ENCODE measurements at places on chromosomes 4 and X. TPM values are rescaled to one million over a fixed set of nuclear protein-coding genes. Genes with fewer than 3 reads are reported as not detected.

GRCh38 chr4:121448231-121448630 is 67.4 kb upstream of the QRFPR start:
- DNase-seq = no peak
- no peaks in the 10 kb centered on the region for H3K4me1 ChIP-seq
- peaks cover 34% of the 10 kb centered on the region for H3K27me3 ChIP-seq
- H3K36me3 ChIP-seq = no peaks in the 10 kb centered on the region

DNA sequence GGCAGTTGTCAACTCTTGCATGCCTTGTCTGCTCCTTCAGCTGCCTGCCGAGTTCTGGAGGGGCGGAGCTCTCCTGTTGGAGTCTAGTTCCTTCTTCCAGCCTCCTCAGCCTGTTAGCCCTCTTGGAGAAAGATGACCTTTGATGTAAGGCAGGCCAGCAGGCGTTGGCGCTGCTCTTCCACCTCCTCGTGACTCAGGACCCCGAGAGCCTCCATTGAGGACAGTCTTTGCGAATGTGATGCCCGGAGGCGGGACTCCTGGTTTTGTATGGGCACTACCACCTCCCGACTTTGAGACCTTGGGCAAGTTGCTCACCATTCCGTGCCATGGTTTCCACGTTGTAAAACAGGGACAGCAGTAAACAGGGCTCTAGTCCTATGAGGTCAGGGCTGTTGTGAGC is 108.3 kb downstream of the TENM3 start:
- no peak overlapping the region for H3K4me3 ChIP-seq
- no peak overlapping the region for H3K27ac ChIP-seq
- no peaks in the 10 kb centered on the region for H3K36me3 ChIP-seq
- DNase-seq = no peak

DNA sequence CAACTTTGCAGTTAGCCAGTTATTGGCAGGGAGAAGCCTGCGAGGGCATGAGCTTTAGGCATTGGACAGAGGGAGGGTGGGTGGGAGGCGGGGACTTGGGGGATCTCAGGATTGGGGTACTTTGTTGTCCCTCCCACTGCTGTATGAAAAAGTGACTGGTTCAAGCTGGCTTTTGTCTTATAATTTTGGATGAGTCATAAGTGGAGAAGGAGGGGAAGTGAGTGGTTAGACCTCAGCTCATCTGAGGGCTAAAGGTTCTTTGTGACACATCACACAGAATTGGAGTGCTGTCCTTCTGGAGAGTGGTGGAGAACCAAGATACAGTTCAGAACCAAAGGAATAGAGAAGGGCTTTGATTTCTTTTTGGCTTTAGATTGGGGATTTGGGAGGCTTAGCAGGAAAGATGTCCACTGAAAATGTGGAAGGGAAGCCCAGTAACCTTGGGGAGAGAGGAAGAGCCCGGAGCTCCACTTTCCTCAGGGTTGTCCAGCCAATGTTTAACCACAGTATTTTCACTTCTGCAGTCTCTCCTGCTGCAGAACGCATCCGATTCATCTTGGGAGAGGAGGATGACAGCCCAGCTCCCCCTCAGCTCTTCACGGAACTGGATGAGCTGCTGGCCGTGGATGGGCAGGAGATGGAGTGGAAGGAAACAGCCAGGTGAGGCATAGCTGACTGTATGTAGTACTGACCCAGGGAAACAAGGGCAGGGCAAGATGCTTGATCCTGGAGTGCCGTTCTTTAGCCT is at the start of gene SLC4A4:
SLC4A4 (plus strand) TSS at position 175 of the 748 bp plus-strand sequence.
- peak; percentile 63 for DNase-seq
- H3K27me3 ChIP-seq = peaks cover 3% of the 10 kb centered on the region
- no peak within 1 kb of the TSS for H3K4me3 ChIP-seq
- H3K36me3 ChIP-seq = peaks cover 3% of the 10 kb centered on the region

DNA sequence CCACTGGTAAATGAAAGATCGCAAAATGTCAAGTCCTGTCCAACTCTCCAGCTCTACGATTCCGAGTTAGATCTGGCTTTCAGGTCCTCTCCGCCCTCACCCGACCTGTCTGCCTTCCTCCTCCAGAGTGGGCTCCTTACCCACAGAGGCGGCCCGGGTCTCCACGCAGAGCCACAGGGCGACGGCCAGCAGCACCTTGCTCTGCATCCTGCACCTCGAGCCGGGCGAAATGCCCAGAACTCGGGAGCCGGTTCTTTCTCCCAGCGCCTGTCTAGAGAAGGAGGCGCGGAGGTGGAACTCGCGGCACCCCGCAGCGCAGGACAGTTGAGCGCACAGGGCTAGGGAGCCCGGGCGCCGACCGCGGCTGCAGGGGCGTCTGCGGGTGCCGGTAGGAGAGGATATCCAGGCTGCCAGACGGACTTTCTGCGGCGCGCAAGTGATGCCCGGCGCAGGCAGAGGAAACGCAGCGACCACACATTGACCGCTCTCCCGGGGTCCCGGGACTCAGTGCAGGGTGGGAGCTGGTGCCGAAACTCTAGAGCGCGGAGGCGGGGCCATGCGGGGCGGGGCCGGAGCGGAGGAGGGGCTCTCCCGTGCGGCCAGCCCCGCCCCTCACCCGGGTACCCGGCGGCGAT is at the start of gene KDR:
KDR (minus strand) TSS at position 509 of the 635 bp plus-strand sequence; CDS start at position 207, 302 bp downstream.
- peaks cover 37% of the 10 kb centered on the region for H3K27me3 ChIP-seq
- no peaks in the 10 kb centered on the region for H3K36me3 ChIP-seq

- H3K27ac ChIP-seq = no peak overlapping the region
- peaks cover 37% of the 10 kb centered on the region for H3K27me3 ChIP-seq
- H3K4me1 ChIP-seq = peaks cover 11% of the 10 kb centered on the region
- DNase-seq = no peak
- H3K4me3 ChIP-seq = no peak overlapping the region
These were observed 36.1 kb downstream of the COQ2 start for GRCh38 chr4:83248486-83248885.

- no peaks in the 10 kb centered on the region for H3K36me3 ChIP-seq
- no peak overlapping the region for H3K27ac ChIP-seq
- no peak for DNase-seq
- no peaks in the 10 kb centered on the region for H3K27me3 ChIP-seq
- H3K4me1 ChIP-seq = no peaks in the 10 kb centered on the region
These were observed 228.9 kb upstream of the BOD1L1 start for GRCh38 chr4:13856387-13856786.

- DNase-seq = no peak
- no peaks in the 10 kb centered on the region for H3K4me1 ChIP-seq
- H3K36me3 ChIP-seq = no peaks in the 10 kb centered on the region
- no peaks in the 10 kb centered on the region for H3K27me3 ChIP-seq
These were observed 218.7 kb upstream of the JADE1 start for GRCh38 chr4:128590773-128591172.

GRCh38 chr4:30837861-30838260 is 117.7 kb downstream of the PCDH7 start:
- no peak for DNase-seq
- no peaks in the 10 kb centered on the region for H3K36me3 ChIP-seq
- no peaks in the 10 kb centered on the region for H3K27me3 ChIP-seq
- no peak overlapping the region for H3K4me3 ChIP-seq

DNA sequence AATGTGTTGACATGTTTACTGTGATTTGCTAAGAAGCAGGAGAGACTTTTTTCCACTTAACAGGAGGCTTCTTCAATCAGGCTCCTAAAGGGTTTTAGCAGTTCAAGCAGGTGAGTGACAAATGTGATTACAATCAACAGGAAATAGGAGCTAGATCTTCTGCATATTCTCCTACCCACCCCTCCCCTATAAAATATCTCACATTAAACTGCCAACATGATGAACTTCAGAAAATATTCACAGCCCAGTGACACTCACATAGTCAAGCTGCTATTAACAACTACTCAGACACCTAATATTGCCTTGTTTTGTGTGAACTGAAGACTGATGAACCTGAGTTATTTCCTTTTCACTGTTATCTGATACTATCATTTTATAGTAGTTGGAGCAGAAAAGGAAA is 55.9 kb upstream of the ANTXR2 start:
- H3K36me3 ChIP-seq = peaks cover 24% of the 10 kb centered on the region
- DNase-seq = no peak
- peaks cover 57% of the 10 kb centered on the region for H3K4me1 ChIP-seq
- H3K27ac ChIP-seq = peak overlapping the region; percentile 24
- H3K4me3 ChIP-seq = no peak overlapping the region

DNA sequence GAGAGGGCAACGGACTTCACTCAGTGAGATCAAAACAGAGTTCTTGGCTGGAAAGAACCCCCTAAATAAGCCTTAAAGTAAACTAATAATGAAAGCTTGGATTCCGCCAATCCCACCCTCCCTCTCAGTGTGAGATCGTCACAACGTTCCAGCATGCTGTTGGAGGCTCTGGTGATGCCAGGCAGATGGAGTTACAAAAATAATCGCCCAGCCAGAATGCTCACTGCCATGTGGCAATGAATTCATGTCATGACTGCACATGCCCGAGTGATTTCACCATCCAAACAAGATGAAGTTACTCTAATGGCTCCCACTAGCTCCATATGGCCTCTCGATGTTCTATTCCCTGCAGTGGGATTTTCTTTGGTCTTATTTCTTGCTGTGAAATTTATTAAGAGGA is 248.0 kb downstream of the SPATA18 start:
- H3K4me3 ChIP-seq = no peak overlapping the region
- no peaks in the 10 kb centered on the region for H3K27me3 ChIP-seq
- DNase-seq = no peak
- no peaks in the 10 kb centered on the region for H3K36me3 ChIP-seq

GRCh38 chr4:113645771-113646441 is 115.6 kb downstream of the CAMK2D start:
- H3K27ac ChIP-seq = no peak overlapping the region
- peaks cover 17% of the 10 kb centered on the region for H3K4me1 ChIP-seq
- no peak for DNase-seq
- H3K27me3 ChIP-seq = no peaks in the 10 kb centered on the region

DNA sequence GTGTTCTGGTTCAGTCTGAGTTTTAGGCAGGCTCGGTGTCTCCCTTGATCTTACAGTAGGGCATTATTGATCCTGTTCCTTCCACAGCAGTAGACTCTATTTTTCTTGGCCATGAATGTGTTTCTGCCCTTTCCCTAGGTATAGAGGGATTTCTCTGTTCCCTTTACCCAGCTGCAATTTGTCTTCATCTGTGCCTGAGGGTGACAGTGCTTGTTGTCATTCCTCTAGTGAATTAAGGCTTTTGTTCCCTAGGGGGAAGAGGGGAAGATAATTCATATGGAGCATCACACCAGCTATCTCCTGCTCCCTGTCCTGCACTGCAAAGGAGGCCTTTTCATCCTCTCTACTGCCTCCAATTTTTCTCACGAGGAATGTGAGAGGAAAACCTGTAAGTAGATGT is 39.7 kb upstream of the CXorf51A start:
- H3K4me1 ChIP-seq = no peaks in the 10 kb centered on the region
- H3K36me3 ChIP-seq = no peaks in the 10 kb centered on the region
- DNase-seq = no peak
- H3K4me3 ChIP-seq = no peak overlapping the region
- no peak overlapping the region for H3K27ac ChIP-seq
- H3K27me3 ChIP-seq = no peaks in the 10 kb centered on the region

GRCh38 chr4:1887052-1887451 is 15.9 kb downstream of the NSD2 start:
- H3K36me3 ChIP-seq = peaks cover 25% of the 10 kb centered on the region
- H3K4me1 ChIP-seq = peaks cover 37% of the 10 kb centered on the region
- no peak for DNase-seq
- H3K27me3 ChIP-seq = no peaks in the 10 kb centered on the region

- peak overlapping the region; percentile 96 for H3K27ac ChIP-seq
- H3K27me3 ChIP-seq = no peaks in the 10 kb centered on the region
- peaks cover 51% of the 10 kb centered on the region for H3K36me3 ChIP-seq
- peak overlapping the region; percentile 93 for H3K4me3 ChIP-seq
These were observed 2.5 kb downstream of the ARAP2 start for GRCh38 chr4:36241771-36242170.

GRCh38 chrX:39619182-39620009 is 478.4 kb downstream of the BCOR start:
- H3K27me3 ChIP-seq = no peaks in the 10 kb centered on the region
- H3K36me3 ChIP-seq = no peaks in the 10 kb centered on the region
- H3K4me1 ChIP-seq = peaks cover 1% of the 10 kb centered on the region
- no peak for DNase-seq

DNA sequence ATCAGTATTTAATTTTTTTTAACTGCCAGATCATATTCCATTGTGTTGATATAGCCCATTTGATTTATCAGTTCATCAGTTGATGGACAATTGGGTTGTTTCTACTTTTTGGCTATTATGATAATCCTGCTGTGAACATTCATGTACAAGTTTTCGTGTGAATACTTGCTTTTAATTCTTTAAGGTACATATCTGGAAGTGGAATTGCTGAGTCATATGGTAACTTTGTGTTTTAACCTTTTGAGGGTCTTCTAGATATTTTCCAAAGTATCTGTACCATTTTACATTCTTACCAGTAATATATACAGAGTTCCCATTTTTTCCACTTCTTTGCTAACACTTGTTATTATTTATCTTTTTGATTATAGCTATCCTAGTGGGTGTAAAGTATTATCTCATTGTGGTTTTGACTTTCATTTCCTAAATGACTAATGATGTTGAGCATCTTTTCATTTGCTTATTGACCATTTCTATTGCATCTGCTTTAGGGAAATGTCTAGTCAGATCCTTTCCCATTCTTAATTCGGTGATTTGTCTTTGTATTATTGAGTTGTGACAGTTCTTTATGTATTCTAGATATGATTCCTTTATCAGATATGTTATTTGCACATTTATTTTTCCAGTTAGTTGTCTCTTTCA is 75.2 kb upstream of the NUDT6 start:
- peaks cover 12% of the 10 kb centered on the region for H3K4me1 ChIP-seq
- peaks cover 22% of the 10 kb centered on the region for H3K36me3 ChIP-seq
- H3K27ac ChIP-seq = no peak overlapping the region
- H3K4me3 ChIP-seq = no peak overlapping the region
- no peaks in the 10 kb centered on the region for H3K27me3 ChIP-seq

GRCh38 chr4:24475756-24476155 is 108.6 kb downstream of the DHX15 start:
- no peak overlapping the region for H3K4me3 ChIP-seq
- H3K27me3 ChIP-seq = peaks cover 64% of the 10 kb centered on the region
- no peak for DNase-seq
- H3K4me1 ChIP-seq = peaks cover 15% of the 10 kb centered on the region

Gene PHKA1
- total RNA-seq = 1.1 TPM

Gene ASB5
- total RNA-seq = not detected

Gene TCEAL2
- total RNA-seq = not detected

Gene UGT8
- 0.29 TPM for total RNA-seq

Gene HSFX4
- total RNA-seq = 0.37 TPM

All from activated CD8-positive, alpha-beta memory T cell treated with anti-CD3 and anti-CD28 coated beads, Interleukin-2, amount 10 ng/mL, durations not matched to agents 7 days and 5 days (primary cell).